ENCODE measurements at places on chromosomes 2 and 18. TPM values are rescaled to one million over a fixed set of nuclear protein-coding genes. Genes with fewer than 3 reads are reported as not detected.

Gene TMEM182
- 2.3 TPM for total RNA-seq

Gene TNFRSF11A
- 6.1 TPM for total RNA-seq

Gene FAM168B
- total RNA-seq = 153 TPM

- H3K4me1 ChIP-seq = peaks cover 10% of the 10 kb centered on the region
- H3K4me3 ChIP-seq = no peak overlapping the region
- DNase-seq = no peak
- H3K36me3 ChIP-seq = no peaks in the 10 kb centered on the region
- H3K27ac ChIP-seq = no peak overlapping the region
These were observed 33.7 kb downstream of the SLC20A1 start for GRCh38 chr2:112679484-112679883.

Gene NLRC4
- total RNA-seq = 1.6 TPM

GRCh38 chr2:210577263-210578071, 21.1 kb downstream of the CPS1 start:
- H3K27ac ChIP-seq = no peak overlapping the region
- no peak for DNase-seq
- no peaks in the 10 kb centered on the region for H3K4me1 ChIP-seq
- H3K27me3 ChIP-seq = no peaks in the 10 kb centered on the region

GRCh38 chr2:98876741-98877140, 59.3 kb downstream of the CRACDL start:
- no peaks in the 10 kb centered on the region for H3K36me3 ChIP-seq
- no peaks in the 10 kb centered on the region for H3K27me3 ChIP-seq
- no peaks in the 10 kb centered on the region for H3K4me1 ChIP-seq
- no peak for DNase-seq

- H3K27ac ChIP-seq = no peak overlapping the region
- H3K4me3 ChIP-seq = no peak overlapping the region
- no peaks in the 10 kb centered on the region for H3K4me1 ChIP-seq
- H3K36me3 ChIP-seq = no peaks in the 10 kb centered on the region
- no peaks in the 10 kb centered on the region for H3K27me3 ChIP-seq
- no peak for DNase-seq
These were observed 108.6 kb upstream of the REV1 start for GRCh38 chr2:99598441-99598840.

Gene IL36B
- not detected for total RNA-seq

GRCh38 chr2:96491860-96492497, 13.2 kb downstream of the NEURL3 start:
- H3K4me3 ChIP-seq = no peak overlapping the region
- H3K36me3 ChIP-seq = no peaks in the 10 kb centered on the region
- no peaks in the 10 kb centered on the region for H3K4me1 ChIP-seq
- H3K27me3 ChIP-seq = no peaks in the 10 kb centered on the region
- DNase-seq = no peak

DNA sequence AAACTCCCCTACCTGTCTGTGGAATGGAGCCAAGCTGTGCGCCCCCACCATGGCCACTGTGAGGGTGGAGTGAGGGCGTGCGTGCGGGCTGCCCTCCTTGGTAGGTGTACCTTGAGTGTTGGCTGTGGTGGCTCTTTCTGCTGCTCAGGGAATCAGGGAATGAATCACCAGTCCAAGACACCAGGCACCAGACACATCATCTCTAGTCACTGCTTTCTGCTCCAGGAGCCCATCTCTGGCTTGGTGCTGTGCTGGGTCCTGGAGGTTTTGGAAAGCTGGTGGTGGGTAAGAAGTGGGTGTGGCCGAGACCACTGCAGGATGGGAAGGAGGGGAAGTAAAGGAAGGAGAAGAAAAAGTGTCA, 209.9 kb downstream of the SEPTIN10 start:
- no peak overlapping the region for H3K4me3 ChIP-seq
- no peaks in the 10 kb centered on the region for H3K27me3 ChIP-seq
- no peaks in the 10 kb centered on the region for H3K36me3 ChIP-seq
- DNase-seq = no peak
- H3K27ac ChIP-seq = no peak overlapping the region

- no peak overlapping the region for H3K4me3 ChIP-seq
- H3K27ac ChIP-seq = no peak overlapping the region
- no peaks in the 10 kb centered on the region for H3K27me3 ChIP-seq
- DNase-seq = no peak
- H3K4me1 ChIP-seq = peaks cover 59% of the 10 kb centered on the region
These were observed 45.3 kb upstream of the SMAD7 start for GRCh38 chr18:48996041-48996440.

- peak; percentile 29 for DNase-seq
- no peaks in the 10 kb centered on the region for H3K36me3 ChIP-seq
- peaks cover 26% of the 10 kb centered on the region for H3K4me1 ChIP-seq
- H3K27me3 ChIP-seq = no peaks in the 10 kb centered on the region
These were observed 112.8 kb downstream of the CAPN13 start for GRCh38 chr2:30694286-30695055.

DNA sequence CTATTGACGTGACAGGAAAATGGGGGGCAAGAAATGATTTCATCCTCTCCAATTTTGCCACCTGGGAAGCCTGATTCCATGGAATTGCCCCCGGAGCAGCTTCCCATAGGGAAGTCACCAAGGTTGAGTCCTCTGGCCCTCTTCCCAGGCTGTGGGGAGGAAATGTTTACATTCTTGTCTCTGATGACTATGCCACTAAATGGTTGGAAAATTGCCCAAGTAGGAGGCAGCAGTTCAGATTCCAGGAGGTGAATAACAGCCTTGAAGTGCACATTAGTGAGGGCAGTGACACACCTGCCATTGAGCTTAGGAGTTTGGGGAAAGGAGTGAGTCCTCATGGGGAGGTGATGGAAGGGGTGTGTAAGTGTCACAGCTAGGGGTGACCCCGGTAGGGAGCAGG, 449.2 kb upstream of the DCC start:
- no peaks in the 10 kb centered on the region for H3K4me1 ChIP-seq
- H3K36me3 ChIP-seq = no peaks in the 10 kb centered on the region
- no peak overlapping the region for H3K27ac ChIP-seq
- no peak overlapping the region for H3K4me3 ChIP-seq
- no peak for DNase-seq

Gene MC5R
- total RNA-seq = not detected

Gene LIPG
- 4.4 TPM for total RNA-seq

DNA sequence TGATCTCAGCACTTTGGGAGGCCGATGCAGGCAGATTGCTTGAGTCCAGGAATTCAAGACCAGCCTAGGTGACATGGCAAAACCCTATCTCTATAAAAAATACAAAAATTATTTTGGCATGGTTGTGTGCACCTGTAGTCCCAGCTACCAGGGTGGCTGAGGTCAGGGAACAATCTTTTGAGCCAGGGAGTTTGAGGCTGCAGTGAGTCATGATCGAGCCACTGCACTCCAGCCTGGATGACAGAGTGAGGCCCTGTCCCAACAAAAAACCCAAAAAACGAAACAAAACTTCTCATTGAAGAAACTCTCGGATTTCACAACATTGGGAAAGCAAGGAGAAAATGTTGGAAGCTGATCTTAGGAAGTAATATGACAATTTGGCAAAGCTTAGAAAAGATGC, 317.3 kb upstream of the MGAT5 start:
- no peak for DNase-seq
- no peak overlapping the region for H3K27ac ChIP-seq
- H3K4me3 ChIP-seq = no peak overlapping the region
- H3K4me1 ChIP-seq = no peaks in the 10 kb centered on the region
